ENCODE measurements at places on chromosomes 2 and 18. TPM values are rescaled to one million over a fixed set of nuclear protein-coding genes. Genes with fewer than 3 reads are reported as not detected.

Gene FASTKD2
- polyA plus RNA-seq: 22.8 TPM

Gene SSB
- polyA plus RNA-seq: 44.3 TPM

Gene DNAH7
- not detected for polyA plus RNA-seq

Gene DCC
- not detected for polyA plus RNA-seq

Gene TDRD15
- polyA plus RNA-seq: not detected

Gene FAHD2B
- 11.9 TPM for polyA plus RNA-seq

Gene MTX2
- polyA plus RNA-seq: 57.0 TPM

Gene SIX3
- not detected for polyA plus RNA-seq

Gene LYG1
- 1.3 TPM for polyA plus RNA-seq

Gene CDK15
- 0.15 TPM for polyA plus RNA-seq

- no peaks in the 10 kb centered on the region for H3K36me3 ChIP-seq
- H3K4me3 ChIP-seq: peak overlapping the region; percentile 96
- H3K27ac ChIP-seq: peak overlapping the region; percentile 99
- H3K4me1 ChIP-seq: peaks cover 18% of the 10 kb centered on the region
Measured at GRCh38 chr18:12703664-12704063, 822 bp downstream of the PSMG2 start.

GRCh38 chr18:49656073-49656692 is 94.3 kb downstream of the LIPG start:
- no peak for DNase-seq
- H3K27me3 ChIP-seq: no peaks in the 10 kb centered on the region
- H3K27ac ChIP-seq: no peak overlapping the region

- H3K36me3 ChIP-seq: no peaks in the 10 kb centered on the region
- no peaks in the 10 kb centered on the region for H3K4me1 ChIP-seq
- no peak overlapping the region for H3K27ac ChIP-seq
- H3K27me3 ChIP-seq: no peaks in the 10 kb centered on the region
- no peak for DNase-seq
- no peak overlapping the region for H3K4me3 ChIP-seq
Measured at GRCh38 chr18:6373187-6373586, 41.5 kb downstream of the L3MBTL4 start.

DNA sequence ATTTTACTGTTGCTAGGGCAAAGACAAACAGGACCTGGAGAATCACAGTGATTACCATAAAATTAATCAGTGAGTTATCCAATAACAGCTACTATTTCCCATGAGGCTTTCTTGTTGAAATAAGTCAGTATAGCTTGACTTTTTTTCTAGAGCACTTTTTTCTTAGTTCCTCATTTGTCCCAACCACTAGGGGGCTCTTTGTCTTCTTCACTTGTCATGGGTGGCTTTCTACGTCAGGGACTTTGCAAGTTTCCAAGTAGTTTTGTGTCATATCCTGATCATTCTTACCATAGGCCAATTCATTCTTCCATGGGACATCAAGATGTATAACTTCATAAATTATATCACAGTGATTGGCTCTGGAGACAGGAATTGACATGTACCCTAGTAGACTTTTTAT is 1019.6 kb upstream of the PIK3C3 start:
- no peak for DNase-seq
- H3K27me3 ChIP-seq: peaks cover 3% of the 10 kb centered on the region
- H3K4me3 ChIP-seq: no peak overlapping the region
- no peaks in the 10 kb centered on the region for H3K4me1 ChIP-seq
- H3K27ac ChIP-seq: no peak overlapping the region

- DNase-seq: no peak
- H3K36me3 ChIP-seq: no peaks in the 10 kb centered on the region
- H3K4me3 ChIP-seq: no peak overlapping the region
- no peaks in the 10 kb centered on the region for H3K4me1 ChIP-seq
Measured at GRCh38 chr2:233810385-233810784, 32.3 kb downstream of the MROH2A start.

DNA sequence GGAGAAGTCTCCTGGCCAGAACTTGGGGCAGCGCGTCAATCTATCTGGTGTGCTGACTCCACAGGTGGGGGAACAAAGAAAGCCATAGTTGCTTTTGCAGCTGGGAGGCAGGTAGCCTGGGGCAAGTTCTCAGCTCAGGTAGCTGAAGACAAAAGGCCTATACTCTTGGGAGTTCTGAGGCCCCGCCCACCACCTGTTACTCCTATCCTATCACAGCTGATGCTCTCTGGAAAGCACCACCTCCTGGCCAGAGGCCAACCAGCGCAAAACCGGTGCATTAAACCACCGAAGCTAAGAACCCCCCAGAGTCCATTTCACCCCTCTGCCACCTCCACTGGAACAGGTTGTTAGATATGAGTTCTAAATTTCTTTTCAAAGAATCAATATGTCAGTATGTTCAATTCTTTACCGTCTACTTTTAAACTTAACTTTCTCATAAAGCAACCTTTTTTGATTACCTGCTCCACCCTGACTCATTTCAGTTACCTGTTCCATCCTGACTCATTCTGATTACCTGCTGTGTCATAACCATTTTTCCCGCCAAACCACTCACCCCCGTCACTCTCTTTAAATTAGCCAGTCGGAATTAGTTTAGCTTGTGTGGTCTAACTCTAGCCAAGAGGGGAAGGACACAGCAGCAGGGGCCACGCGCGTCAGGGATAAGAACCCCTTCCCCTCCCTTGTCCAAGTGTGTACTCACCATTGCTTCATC is 43.4 kb downstream of the UPP2 start:
- H3K4me1 ChIP-seq: no peaks in the 10 kb centered on the region
- H3K36me3 ChIP-seq: no peaks in the 10 kb centered on the region
- H3K4me3 ChIP-seq: no peak overlapping the region
- no peak for DNase-seq
- H3K27ac ChIP-seq: no peak overlapping the region

DNA sequence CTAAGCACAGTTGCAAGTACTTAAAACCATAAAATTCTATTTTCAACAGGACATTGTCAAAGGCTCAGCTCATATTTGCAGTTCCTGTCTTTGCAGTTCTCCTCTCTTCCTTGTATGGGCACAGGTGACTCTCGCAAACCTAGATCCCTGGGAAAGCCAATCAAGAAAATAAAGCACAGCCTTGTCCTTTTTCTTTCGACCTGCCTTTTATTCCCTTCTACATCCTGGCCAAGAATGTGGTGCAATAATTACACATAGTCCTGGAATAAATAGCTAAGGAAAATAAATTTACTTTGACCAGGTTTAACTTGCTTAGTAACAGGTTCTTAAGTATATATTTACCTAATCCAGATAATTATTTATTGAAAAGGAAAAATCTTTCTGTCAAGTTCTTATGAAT is 20.2 kb downstream of the ATG16L1 start:
- H3K27ac ChIP-seq: no peak overlapping the region
- peaks cover 100% of the 10 kb centered on the region for H3K36me3 ChIP-seq
- no peaks in the 10 kb centered on the region for H3K27me3 ChIP-seq
- H3K4me3 ChIP-seq: no peak overlapping the region

GRCh38 chr2:180983468-180984242 is 3.2 kb downstream of the UBE2E3 start:
- no peak for DNase-seq
- no peaks in the 10 kb centered on the region for H3K36me3 ChIP-seq
- H3K27me3 ChIP-seq: no peaks in the 10 kb centered on the region
- H3K4me1 ChIP-seq: peaks cover 14% of the 10 kb centered on the region

DNA sequence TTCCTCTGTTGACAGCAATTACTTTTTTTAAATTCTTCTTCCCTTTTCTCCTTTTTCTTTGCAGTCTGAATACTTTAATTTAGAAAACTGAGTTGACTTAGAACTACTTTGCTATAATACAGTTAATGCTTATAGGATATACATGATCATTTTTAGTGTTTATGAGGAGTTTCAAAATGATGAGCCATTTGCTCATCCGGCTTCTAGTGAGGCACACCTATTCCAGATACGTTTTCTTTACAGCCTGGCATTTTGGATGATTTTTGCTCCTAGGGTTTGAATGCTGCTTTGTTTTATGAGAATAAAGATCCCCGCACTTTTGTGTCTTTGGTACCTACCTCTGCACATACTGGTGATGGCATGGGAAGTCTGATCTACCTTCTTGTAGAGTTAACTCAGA is 52.8 kb downstream of the EIF5B start:
- H3K27me3 ChIP-seq: no peaks in the 10 kb centered on the region
- H3K4me3 ChIP-seq: no peak overlapping the region
- H3K27ac ChIP-seq: peak overlapping the region; percentile 56

DNA sequence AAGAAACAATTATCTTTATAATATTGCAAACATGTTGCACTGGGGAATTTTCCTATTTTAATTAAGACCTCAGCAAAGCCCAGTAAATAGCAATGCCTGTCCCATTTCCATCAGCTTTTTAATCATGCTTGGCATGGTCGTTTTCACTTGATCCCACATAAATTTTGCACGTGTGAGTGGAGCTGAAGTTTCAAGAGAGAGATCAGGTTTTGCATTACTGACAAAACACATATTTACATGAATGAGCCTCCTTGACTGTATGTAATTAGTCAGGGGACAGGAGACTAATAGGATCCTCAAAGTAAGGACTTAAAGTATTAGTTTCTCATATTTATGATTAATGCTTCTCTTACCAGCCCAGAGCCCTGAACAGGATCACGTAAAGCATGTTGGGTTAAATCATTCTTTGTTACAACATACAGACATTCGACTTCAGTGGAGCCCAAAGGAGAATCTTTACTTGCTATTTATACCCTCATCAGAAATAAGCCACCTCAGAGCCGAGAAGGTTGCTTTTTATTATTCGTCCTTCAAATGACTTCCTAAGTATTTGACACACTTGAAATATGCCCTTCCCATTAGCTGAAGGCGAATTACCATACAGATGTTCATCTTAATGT is 711.3 kb downstream of the GALR1 start:
- no peak overlapping the region for H3K27ac ChIP-seq
- no peaks in the 10 kb centered on the region for H3K27me3 ChIP-seq
- no peak overlapping the region for H3K4me3 ChIP-seq
- no peak for DNase-seq
- H3K4me1 ChIP-seq: no peaks in the 10 kb centered on the region
- no peaks in the 10 kb centered on the region for H3K36me3 ChIP-seq

DNA sequence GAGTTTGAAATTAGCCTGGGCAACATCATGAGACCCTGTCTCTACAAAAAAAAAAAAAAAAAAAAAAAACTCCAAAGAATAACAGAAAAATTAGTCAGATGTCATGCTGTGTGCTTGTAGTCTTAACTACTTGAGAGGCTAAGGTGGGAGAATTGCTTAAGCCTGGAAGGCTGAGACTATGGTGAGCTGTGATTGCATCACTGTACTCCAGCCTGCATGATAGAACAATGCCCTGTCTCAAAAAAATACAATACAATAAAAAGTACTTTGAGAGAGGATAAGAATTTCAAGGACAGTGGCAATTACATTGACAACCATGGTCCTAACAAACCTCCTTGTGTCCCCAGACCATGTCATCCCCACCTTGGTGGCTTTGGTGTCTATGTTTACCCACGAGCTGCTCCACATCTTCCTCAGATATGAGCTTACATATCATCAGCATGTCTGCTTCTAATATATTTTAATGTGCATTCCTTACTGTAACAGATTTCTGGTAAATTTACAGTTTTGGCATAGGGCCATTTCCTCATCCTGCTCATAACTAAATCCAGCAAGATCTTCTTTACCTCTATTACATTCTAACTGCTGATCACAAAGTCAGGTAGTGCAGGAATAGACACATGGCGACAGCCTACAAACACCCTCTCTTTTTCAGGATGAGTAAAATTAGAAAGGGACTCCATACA is 437.7 kb upstream of the HNRNPA3 start:
- H3K4me1 ChIP-seq: no peaks in the 10 kb centered on the region
- DNase-seq: no peak
- H3K36me3 ChIP-seq: no peaks in the 10 kb centered on the region
- H3K4me3 ChIP-seq: no peak overlapping the region
- H3K27me3 ChIP-seq: no peaks in the 10 kb centered on the region

GRCh38 chr2:32011485-32011960 is 715 bp upstream of the MEMO1 start:
- DNase-seq: no peak
- H3K27me3 ChIP-seq: no peaks in the 10 kb centered on the region
- peak overlapping the region; percentile 97 for H3K4me3 ChIP-seq
- peaks cover 32% of the 10 kb centered on the region for H3K4me1 ChIP-seq
- H3K36me3 ChIP-seq: no peaks in the 10 kb centered on the region
- H3K27ac ChIP-seq: peak overlapping the region; percentile 90

GRCh38 chr18:64717026-64717425 is 568.1 kb upstream of the LINC00305 start:
- no peaks in the 10 kb centered on the region for H3K36me3 ChIP-seq
- no peaks in the 10 kb centered on the region for H3K27me3 ChIP-seq
- H3K27ac ChIP-seq: no peak overlapping the region
- no peak overlapping the region for H3K4me3 ChIP-seq

All from heart right ventricle (tissue), 16 donors.